ENCODE measurements at places on chromosomes 12 and 14.

- no peak for DNase-seq
Measured at GRCh38 chr14:93510056-93510455, 79.3 kb downstream of the UNC79 start.

GRCh38 chr14:20477211-20477876, 8.1 kb downstream of the PNP start:
- DNase-seq = no peak

GRCh38 chr12:52561880-52562449, 9.0 kb upstream of the KRT71 start:
- no peak for DNase-seq

GRCh38 chr12:53538209-53538689, 31.0 kb upstream of the NPFF start:
- no peak for DNase-seq

DNA sequence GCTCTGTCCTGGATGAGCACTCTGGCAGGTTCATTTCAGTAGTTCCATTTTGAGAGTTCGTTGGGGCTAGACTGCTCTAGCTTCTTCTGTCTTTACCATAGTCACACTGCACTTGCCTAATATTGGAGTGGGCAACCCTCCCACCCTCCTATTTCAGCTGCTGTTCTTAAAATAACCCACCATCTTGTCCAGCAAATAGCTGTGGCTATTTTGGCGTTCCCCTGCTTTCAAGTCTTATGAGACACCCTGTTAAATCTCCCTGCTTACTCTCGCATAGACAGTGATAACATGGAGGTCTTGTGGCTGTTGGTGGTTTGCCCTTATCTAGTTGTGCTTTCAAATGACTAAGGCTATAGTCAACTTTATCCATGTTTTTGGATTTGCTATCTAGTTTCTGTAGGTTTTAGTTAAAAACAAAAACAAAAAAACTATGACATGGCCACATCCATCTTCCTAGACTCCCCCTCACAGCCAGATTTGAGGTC, 65.5 kb downstream of the LRP6 start:
- no peak for DNase-seq

- DNase-seq = no peak
Measured at GRCh38 chr14:64053694-64054669, 201.2 kb downstream of the SYNE2 start.

DNA sequence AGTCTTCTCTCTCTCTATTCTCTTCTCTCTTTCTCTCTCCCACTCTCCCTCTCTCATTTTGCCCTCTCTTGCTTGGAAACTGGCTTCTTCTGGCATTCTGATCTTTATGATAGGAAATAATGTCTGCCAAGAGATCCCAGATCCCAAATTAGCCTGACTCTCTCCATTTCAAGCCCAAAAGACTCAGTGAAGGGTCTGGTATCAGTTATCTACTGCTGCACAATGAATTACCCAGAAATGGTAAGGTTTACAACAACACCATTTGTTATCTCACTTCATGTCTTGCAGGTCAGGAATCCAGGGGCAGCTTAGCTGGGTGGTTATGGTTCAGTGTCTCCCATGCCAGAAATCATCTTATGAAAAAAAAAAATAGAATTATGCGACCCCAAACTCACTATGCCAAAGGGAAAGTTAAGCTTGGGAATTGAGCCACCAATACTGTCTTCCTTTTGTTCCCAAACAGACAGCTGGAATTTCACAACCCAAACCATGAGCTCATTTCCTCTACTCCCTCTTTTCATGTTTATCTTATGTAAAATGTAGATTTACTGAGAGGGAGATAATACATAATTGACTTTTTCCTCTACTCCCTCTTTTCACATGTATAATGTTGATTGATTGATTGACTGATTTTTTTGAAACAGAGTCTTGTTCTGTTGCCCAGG, 67.8 kb upstream of the FICD start:
- DNase-seq = no peak

- no peak for DNase-seq
Measured at GRCh38 chr12:14024591-14024990, 43.2 kb upstream of the GRIN2B start.

DNA sequence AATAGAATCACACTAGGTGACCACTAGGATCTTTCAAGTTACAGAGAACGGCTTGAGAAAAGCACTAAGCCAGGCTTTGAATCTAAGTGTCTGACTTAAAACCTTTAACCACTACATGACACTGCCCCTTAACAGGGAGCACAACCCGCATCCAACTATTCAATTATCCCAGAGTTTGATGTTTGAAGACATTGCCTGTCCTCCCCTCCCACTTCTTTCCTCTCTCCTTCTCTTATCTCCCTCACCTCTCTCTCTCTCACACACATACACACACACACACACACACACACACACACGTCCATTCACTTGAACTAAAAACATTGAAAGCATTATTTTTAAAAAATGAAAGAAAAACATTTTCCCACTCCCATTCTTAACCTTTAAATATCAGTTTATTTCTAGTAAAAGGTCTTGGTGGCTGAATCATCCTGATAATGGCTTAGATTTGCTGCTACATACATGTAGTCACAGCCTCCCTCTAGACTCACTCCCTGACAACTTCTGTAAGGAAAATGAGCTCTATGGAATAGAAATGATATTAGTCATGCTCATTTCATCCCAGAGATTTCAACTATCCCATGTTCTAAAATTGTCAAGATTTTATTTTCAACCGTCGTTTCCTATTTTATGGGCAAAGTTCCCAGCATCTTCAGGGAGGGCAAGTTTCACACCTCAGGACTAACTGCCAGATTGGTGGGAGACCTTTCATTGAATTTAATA, 53.5 kb upstream of the RAP1B start:
- no peak for DNase-seq

DNA sequence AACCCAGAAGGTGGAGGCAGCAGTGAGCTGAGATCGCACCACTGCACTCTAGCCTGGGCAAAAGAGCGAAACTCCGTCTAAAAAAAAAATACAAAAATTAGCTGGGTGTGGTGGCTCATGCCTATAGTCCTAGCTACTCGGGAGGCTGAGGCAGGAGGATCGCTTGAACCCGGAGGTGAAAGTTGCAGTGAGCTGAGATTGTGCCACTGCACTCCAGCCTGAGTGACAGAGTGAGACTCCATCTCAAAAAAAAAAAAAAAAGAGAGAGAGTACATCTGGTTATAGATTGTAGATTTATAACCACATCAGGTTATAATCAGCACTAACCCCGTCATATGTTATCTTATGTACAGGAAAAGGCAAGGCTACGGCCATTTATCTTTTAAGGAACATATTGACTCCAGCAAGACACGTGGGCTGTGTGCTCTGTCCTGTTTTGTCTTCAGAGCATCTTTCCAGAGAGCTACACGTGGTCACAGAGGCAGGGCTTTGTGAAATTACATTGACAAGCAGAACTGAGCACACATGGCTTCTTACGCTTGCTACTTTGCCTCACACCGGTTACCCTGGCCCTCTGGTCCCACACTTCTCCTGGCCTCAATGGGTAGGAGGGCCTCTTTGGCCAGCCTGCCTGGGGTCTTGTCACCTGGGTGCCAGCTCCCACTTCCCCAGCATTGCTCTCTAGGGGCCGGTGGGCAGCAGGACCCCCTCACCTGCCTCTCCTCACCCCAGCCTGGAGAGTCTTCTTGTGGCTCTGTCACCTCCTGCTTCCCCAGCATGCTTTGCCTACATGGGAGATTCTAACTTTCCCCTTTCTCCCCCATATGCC, 6.8 kb upstream of the DYNC1H1 start:
- DNase-seq = no peak

DNA sequence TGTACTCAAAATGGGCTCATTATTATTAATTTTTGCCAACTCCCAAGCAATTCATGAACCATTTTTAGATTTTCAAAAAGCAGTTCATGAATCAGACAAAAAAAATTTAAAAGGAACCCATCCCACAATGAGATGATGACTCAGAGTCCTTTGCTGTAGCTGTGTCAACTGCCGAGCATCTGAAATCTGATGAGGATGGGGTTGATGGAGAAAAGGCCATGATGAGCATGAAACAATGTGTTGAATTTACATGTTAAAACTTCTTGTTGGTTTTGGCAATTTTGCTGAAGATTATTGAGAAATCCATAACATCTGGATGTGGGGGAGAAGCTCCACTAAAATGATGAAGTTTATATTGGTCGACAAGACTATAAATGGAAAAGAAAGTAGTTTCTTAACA, 378.0 kb downstream of the FOXG1 start:
- no peak for DNase-seq

GRCh38 chr14:62081012-62081612, 318.9 kb downstream of the SNAPC1 start:
- no peak for DNase-seq

DNA sequence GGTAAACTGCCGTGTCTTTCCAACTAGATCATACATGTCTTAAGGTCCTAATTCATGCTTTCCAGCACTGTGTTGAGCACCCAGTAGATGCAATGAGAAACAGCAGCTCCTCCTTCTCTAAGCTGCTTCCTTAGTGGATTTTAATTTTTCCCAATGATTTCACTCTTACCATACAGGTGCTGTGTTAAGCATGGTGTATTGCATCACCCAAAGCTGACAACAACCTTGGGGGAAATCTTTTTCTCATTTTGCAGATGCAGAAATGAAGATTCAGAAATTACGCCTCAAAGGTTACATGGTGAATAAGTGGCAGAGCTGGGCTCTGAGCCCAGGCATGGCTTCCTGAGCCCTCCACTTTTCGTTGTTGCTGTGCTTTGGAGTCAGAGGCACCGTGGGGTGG, 75.6 kb downstream of the NEDD1 start:
- no peak for DNase-seq

DNA sequence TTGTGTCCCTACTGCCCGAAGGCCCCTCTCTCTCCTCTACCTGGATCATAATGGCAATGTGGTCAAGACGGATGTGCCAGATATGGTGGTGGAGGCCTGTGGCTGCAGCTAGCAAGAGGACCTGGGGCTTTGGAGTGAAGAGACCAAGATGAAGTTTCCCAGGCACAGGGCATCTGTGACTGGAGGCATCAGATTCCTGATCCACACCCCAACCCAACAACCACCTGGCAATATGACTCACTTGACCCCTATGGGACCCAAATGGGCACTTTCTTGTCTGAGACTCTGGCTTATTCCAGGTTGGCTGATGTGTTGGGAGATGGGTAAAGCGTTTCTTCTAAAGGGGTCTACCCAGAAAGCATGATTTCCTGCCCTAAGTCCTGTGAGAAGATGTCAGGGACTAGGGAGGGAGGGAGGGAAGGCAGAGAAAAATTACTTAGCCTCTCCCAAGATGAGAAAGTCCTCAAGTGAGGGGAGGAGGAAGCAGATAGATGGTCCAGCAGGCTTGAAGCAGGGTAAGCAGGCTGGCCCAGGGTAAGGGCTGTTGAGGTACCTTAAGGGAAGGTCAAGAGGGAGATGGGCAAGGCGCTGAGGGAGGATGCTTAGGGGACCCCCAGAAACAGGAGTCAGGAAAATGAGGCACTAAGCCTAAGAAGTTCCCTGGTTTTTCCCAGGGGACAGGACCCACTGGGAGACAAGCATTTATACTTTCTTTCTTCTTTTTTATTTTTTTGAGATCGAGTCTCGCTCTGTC, 1.8 kb downstream of the INHBE start:
- no peak for DNase-seq

GRCh38 chr12:29050503-29050902, 98.6 kb upstream of the FAR2 start:
- DNase-seq = no peak

GRCh38 chr14:89801136-89801535, 153.4 kb downstream of the EFCAB11 start:
- DNase-seq = no peak

DNA sequence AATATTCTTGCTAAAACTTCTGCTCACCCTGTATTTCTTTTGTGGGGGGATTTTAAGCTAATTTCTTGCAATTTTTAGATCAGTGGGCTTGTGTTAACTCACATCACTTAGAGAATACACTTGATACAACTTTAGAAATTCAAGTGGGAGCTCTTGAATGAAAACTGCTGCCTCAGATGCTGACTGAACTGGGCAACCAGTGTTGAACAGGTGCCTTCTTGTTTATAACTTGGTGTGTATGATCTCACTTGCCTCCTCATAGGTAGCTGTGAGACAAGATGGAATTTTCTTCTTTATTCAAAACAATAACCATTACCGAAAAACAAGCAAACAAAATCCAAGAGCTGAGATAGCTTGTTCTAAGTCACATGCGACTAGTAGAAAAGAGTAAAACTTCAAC, 63.5 kb downstream of the FGD4 start:
- no peak for DNase-seq

GRCh38 chr12:109715310-109716091, 1.9 kb downstream of the FAM222A start:
- DNase-seq = no peak

GRCh38 chr14:72377016-72377415, 444.8 kb downstream of the RGS6 start:
- no peak for DNase-seq

All from stimulated activated CD8-positive, alpha-beta memory T cell treated with anti-CD3 and anti-CD28 coated beads, Interleukin-2, amount 100 ng/mL, for 1 hour (primary cell).